AG04450 (cell line): ENCODE measurements at places on chromosomes 1 and 21. TPM values are rescaled to one million over a fixed set of nuclear protein-coding genes. Genes with fewer than 3 reads are reported as not detected.
A peak's percentile ranks its signal among the peaks of the same experiment; 100 is the strongest.

Gene TBCE
- 29.9 and 36.5 TPM in 2 replicates for polyA plus RNA-seq

Gene RNU1-4
- under 0.01 TPM in 1 of 2 replicates, not detected in the other for polyA plus RNA-seq

GRCh38 chr1:160567858-160568682 lies 11.2 kb downstream of the CD84 start:
- no peak for DNase-seq

GRCh38 chr1:218485241-218485928 lies 140.2 kb downstream of the TGFB2 start:
- no peak for DNase-seq

Gene C1orf94
- polyA plus RNA-seq = 0.10 and 0.17 TPM in 2 replicates

DNA sequence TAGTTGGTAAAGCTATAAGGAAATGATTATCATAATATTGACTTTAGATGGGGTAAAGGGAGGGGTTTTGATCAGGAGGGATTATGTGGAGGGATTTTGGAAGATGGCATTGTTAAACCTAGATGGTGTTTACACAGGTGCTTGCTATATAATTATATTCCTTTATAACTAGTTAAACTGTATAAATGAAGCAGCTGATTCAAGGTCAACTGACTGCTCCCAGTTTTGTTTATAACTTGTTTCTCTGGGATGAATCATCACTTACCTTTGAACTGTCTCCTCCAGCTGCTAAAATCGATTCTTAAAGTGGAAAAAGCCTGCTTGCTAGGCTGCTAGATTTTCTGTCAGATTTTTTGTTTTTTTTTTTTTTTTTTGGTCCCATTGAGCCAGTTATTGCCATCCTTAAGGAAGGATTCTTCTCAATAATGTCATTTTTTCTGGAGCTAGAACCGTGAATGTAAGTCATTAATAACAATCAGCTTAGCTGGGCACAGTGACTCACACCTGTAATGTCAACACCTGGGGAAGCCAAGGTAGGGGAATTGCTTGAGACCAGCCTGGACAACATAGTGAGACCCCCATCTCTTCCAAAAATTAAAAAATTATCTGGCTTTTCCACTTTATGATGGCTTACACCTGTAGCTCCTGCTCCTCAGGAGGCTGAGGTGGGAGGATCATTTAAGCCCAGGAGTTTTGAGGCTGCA lies 153.2 kb downstream of the PIK3R3 start:
- peak; percentile 30 for DNase-seq

DNA sequence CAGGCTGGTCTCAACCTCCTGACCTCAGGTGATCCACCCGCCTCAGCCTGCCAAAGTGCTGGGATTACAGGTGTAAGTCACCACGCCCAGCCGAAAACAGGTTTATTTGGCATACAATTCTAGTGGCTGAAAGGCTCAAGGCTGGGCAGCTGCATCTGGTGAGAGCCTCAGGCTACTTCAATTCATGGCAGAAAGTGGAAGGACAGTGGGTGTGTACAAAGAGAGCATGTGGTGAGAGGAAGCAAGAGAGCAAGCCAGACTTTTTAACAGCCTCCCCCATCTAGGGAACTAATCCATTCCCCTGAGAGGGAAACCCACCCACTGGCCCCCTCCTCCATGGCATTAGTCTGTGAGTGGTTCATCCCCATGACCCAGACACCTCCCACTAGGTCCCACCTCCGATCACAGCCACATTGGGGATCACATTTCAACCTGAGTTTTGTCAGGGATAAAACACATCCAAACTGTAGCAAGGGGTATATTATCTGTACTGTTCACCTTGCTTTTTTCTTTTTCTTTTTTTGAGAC lies 9.5 kb downstream of the BMP8A start:
- no peak for DNase-seq

DNA sequence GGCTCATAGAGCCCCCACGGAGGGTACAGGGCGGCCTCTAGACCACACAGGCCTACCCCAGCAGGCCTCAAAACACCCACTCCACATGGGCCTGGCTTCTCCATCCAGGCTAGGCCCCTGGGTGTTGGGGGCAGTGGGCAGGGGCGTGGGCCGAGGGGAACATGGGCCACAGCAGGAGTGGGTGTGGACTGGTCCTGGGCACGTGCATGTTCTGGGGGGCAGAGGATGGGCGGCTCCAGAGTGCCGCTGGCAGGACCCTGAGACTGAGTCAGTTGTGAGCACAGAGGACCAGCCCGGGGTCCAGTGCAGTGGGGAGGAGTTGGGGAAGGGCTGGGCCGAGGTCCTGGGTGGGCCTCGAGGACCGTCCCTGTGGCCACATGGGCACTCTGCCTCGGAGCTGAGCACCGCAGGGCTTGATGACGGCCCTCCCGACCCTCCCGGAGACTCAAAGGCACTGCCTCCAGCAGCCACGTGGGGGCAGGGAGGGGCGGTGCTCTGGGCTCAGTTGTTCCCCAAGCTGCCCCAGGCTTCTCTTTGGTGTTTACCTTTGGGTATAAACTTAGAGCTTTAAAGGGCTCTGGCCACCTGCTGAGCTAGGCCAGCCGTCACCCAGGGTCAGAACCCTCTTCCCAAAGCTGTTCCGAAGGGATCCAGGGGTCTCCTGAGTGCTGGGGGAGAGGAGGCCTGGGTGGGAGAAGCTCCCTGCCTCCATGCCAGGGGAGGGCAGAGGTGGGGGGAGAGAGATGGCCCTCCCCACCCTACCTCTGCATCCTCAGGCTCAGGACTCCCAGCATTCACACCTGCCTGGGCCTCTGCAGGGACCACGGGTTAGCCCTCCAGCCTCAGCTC lies 79.9 kb downstream of the MORN1 start:
- DNase-seq = no peak

GRCh38 chr1:2381741-2382620 lies 9.4 kb downstream of the MORN1 start:
- peak; percentile 56 for DNase-seq

GRCh38 chr1:173663159-173663558 lies 6.5 kb downstream of the ANKRD45 start:
- no peak for DNase-seq

DNA sequence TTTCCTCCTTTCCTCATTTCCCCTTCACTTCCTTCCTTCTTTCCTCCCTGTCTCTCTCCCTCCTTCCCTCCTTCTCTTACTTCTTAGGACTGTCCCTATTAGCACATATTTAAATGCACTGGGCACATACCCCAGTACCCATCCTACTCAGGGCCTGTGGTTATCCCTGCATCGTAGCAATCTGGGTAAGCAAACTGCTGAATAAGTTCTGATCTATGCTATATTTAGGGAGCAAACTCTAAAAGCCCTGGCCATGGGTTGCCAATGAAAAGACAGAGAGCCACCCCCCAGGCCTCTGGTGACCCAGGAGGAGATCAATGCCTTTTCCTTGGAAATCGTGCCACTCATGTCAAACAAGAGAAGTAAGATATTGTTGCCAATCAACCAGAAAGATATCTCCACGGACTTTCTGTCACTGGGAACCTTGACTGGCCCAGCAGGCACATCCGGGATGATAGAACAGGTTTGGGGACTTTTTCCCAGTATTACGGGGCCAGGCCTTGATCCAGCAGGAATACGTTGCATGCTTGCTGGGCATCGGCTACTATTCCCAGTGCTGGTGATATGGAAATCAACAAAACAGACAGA lies 5.4 kb downstream of the FAM3B start:
- DNase-seq = no peak

Gene LCE1E
- polyA plus RNA-seq = not detected in 2 replicates

Gene SEMA4A
- 0.58 and 0.60 TPM in 2 replicates for polyA plus RNA-seq

DNA sequence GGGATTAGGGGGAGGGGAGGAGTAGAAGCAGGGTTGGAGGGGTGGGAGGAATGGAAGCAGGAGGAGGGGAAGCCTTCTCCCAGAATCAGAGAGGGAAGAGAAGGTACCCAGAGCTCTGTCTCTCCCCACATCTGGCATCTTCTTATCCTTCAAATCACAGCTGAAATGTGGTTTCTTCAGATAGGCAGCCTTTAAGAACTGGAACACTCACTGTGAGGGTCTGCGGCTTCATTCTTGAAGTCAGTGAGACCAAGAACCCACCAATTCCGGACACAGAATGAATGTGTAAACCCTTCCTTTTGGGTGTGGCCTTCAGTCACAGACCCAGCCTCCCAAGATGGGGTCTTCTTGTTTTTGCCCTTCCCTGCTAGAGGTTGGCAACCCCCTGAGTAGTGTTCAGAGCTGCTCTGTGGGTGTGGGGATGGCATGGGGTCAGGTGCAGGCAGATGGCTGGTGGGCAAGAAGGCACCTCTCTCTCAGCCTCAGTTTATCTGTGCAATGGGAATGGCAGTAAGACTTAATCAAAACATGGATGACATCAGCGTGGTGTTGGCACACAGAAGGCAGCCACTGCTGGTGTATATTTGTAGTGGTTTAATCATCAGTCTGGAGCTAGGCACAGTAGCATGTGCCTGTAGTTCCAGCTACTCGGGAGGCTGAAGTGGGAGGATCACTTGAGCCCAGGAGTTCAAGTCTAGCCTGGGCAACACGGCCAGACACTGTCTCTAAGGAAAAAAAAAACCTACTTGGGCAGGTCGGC lies 7.2 kb downstream of the FAAH start:
- DNase-seq = no peak

GRCh38 chr1:95850763-95851162 lies 616.8 kb downstream of the RWDD3 start:
- no peak for DNase-seq

Gene HECTD3
- 40.8 and 52.0 TPM in 2 replicates for polyA plus RNA-seq

Gene ZNF683
- not detected in 2 replicates for polyA plus RNA-seq

Gene B4GALT2
- polyA plus RNA-seq = 39.0 and 50.4 TPM in 2 replicates

GRCh38 chr1:7670334-7671145 lies 100.6 kb upstream of the VAMP3 start:
- no peak for DNase-seq

- DNase-seq = peak; percentile 83
These were observed 41.5 kb downstream of the UBE4B start for GRCh38 chr1:10074059-10074851.

Gene LYPLA2
- 27.1 and 37.8 TPM in 2 replicates for polyA plus RNA-seq
